Epithelial cell of esophagus (primary cell): ENCODE measurements at places on chromosomes 3 and 15.

DNA sequence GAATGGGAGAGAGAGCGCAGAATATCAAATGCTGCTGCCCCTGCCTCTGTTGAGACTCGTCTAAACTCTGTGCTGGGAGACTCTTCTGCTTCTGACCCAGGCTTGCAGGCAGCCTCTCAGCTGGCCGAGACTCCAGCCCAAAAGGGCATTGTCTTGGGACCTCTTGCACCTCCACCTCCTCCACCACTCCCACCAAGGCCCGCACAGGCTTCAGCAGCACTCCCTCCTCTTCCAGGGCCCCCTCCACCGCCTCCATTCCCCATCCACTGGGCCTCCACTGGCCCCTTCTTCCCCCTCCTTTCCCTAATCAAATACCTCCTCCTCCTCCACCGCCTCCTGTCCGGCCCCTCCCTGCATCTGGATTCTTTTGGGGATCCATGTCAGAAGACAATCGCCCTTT, 31.3 kb downstream of the GMNC start:
- no peak for DNase-seq

DNA sequence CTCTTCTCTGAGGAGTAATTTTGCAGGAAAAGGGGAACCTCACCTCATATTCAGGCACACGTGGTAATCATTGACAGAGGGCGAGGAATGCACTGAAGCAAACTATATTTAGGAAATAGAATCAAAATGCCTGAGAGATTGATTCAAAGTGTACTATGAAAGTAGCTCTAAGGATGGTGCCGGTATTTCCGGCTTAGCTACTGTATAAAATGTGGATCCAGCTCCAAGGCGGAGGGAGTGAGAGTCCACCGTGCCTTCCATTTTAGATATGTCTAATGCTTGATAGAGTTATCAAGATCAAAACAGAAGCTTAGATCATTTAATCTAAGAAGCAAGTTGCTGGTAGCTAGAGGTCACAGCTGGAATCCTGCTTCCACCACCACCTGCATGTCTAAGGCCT, 33.0 kb downstream of the GOLIM4 start:
- DNase-seq: no peak

DNA sequence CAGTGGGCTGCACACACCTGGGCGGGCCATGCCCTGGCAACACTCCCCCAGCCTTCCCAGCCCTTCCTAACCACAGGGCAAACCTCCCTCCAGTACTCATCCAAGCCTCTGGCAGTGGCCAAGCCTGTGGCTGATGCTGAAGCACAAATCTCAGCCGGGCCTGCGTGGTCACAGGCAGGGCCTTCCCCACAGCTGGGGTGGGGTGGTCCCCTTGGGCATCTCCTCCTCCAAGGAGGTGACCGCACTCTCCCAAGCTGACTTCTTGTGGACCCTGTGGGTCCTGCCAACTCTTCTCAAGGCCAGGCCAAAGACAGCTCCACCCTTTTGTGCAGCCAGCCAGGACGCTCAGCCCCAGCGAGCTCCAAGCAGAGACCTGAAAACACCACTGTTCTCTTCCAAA, 21.4 kb downstream of the GRAMD2A start:
- DNase-seq: no peak

DNA sequence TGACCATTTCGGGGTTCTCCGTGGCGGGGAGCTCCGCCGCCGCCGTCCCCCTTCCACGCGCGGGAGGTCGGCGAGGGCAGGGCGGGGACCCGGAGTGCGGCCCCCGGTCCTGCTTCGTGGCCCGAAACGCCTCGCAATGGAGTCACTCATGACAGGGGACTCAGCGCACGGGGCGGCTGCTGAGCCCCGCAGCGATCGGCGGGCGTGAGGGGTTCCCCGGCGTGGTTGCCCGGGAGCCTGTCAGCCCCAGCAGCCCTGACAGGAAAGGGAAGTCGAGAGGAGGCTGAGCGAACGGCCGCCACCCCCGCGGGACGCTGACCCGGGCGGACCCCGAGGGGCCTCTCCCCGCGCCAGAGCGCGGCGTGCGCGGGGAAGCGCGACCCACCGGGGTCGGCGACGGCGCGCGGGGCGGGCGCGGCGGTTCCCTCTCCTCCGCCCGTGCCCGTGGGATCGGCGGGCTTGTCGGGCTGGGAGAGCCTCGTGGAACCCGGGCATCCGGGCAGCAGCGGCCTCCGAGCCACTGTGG, 564 bp upstream of the PIGZ start:
- peak; percentile 34 for DNase-seq

- DNase-seq: no peak
Measured at GRCh38 chr3:9934993-9935392, 1.4 kb downstream of the CRELD1 start.

DNA sequence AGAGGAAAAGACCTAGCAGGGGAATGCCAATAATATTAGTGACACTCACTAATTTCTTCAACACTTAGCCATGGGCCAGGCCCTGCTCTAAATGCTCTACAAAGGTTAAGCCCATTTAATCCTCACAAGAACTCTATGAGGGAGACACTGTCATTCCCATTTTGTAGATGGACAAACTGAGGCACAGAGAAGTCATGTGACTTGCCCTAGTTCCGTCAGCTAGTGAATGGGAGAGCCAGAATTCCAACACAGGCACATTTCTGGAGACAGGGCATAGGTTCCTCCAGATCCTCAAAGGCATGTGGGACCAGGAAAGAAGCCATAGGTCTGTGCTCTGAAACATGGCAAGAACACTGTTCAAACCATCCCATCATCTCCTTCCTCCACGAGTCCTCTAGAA, 31.5 kb downstream of the LOXL1 start:
- DNase-seq: no peak

DNA sequence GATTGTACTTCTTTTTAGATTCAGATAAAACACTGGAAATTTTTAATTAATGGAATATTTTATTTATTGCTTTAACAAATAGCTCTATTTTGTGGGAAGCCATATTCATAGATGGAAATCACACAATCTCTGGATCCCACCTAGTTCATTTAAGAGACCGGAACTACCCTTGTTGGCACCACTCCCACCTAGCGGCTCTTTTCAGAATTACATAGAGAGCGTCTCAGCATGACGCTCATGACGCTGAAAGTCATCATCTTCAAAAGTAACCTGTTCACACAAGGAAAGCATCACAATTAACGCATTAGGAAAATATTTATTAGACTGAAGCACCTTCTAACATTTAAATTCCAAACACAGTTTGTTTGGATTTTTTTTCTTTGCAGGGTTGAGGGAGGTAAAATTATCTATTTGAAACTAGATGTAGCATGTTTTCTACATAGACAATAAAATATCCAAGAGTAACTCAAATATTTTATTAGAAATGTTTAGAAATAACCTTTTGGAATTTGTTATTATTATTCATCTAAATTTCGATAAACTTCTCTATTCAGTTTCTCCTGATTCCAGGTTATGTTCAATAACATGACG, 214.9 kb upstream of the ARRDC4 start:
- DNase-seq: peak; percentile 43

DNA sequence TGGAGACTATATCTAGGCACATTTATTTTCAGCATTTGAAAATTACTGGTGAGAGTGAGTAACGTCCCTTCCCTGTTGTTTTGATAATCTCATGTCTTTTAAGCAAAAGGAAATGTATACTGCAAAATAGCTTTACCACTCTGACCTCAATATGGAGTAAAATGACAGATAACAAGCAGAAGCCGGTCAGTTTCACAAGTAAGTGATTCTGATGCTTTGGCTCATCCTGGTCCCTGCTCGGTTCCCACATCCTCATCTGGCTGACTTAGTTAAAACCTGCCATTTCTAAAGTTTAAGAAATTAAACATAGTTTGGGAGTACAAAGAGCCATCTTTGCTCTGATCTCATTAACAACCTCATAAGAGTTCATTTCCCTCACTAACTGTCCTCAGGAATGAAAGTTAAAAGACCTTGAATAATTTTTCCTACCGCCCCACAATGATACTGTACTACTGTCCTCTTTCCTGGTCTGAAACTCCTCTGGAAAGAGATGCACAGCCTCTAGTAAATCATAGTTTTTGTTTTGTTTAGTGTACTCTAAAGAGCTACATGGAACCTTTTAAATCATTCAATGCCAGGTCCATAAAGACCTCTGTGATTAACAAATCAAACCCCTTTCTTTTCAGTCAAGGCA, 72.3 kb upstream of the ICE2 start:
- no peak for DNase-seq

DNA sequence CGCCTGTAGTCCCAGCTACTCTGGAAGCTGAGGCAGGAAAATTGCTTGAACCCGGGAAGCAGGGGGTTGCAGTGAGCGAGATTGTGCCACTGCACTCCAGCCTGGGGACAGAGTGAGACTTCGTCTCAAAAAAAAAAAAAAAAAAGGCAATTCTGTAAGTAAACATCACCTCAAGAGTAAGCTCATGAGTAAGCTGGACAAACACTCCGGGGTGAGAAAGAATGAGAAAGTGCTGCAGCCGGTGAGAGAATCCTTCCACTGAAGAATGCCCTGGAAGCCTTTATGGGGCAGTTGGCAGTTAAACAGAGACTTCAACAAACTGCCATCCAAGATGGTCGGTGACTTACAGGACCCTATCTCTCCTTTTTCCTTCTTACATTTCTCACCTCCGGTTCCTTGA, 47.5 kb downstream of the FEZF2 start:
- peak; percentile 34 for DNase-seq

GRCh38 chr15:69719527-69720240, 267.1 kb downstream of the RPLP1 start:
- no peak for DNase-seq

DNA sequence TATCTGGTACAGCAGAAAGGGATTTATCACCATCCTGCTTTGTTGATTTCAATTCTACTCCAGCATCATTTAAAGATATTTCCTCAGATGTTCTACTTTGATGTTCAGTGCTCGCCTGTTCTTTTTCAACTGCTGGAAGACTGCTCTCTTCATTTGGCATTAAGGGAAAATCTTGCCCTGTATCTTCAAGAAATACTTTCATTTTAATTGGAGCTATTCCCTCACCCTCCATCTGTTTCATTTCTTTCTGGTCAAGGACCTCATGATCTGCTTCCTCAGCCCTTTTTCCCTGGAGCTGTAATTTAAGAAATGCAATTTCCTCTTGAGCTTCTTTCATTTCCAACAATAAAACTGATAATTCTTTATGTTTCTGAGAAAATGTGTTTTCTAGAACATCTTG, 37.8 kb upstream of the HCLS1 start:
- no peak for DNase-seq

GRCh38 chr15:66729331-66729951, 27.4 kb downstream of the SMAD6 start:
- DNase-seq: no peak

DNA sequence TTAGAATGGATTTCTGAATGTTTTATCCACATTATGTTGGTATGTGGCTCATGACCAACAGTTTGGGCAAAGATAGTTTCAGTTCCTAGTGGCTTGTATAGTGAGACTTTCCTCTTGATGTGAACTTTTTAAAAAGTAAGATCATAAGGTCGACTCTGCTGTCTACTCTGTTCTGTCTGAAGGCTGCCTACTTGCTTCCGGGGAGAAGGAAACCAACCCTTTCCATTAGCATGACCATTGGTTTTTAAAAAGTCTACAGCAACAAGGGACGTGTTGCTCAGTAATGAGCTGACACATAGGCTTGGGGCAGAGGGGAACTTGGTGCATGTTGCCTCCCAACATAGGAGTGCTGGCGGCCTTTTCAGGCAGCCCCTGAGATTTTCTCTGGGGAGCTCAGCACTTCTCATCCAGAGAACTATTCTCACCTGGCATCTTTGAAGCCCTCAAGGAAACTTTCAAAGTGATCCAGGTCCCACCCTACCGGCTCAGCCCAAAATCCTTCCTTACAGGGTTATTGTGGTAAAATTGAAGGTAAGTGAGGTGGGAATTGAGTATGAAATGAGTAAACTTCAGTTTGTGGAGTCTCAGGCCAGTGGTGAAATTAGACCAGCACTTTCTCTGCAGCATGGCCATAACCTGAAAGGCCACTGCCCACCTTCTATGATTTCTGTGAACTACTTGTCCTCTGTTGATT, 30.6 kb downstream of the PSMD6 start:
- no peak for DNase-seq

- DNase-seq: no peak
Measured at GRCh38 chr3:16423947-16424673, 89.4 kb downstream of the RFTN1 start.

GRCh38 chr15:68374168-68374745, 57.7 kb downstream of the ITGA11 start:
- DNase-seq: no peak

- no peak for DNase-seq
Measured at GRCh38 chr3:123723070-123723469, 138.2 kb upstream of the HACD2 start.

- DNase-seq: peak; percentile 46
Measured at GRCh38 chr15:63791228-63791627, 42.5 kb downstream of the HERC1 start.

DNA sequence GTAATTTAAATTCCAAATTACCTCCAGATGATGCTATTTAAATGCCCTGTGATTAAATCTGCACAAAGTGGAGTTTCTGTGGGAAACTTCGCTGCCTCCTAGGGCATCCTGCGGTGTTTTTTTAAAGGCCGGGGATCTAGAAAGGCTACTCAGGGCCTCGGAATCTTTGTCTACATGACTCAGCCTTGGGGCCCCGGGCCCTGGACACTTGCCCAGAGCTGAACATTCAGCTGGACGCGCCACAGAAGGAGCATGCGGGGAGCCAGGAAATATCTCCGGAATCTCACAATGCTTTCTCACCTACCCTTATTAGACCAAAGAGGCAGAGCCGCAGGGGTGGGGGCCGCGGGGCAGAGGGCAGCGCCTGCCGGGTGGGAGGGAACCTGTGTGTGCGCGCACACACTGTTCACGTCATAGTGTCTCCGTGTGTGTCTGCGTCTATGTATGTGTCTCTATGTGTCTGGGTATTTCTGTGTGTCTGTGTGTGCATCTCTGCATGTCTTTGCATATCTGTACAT, 145.5 kb upstream of the TPM1 start:
- peak; percentile 98 for DNase-seq

GRCh38 chr15:77623755-77624524, 8.8 kb downstream of the LINGO1 start:
- DNase-seq: no peak

DNA sequence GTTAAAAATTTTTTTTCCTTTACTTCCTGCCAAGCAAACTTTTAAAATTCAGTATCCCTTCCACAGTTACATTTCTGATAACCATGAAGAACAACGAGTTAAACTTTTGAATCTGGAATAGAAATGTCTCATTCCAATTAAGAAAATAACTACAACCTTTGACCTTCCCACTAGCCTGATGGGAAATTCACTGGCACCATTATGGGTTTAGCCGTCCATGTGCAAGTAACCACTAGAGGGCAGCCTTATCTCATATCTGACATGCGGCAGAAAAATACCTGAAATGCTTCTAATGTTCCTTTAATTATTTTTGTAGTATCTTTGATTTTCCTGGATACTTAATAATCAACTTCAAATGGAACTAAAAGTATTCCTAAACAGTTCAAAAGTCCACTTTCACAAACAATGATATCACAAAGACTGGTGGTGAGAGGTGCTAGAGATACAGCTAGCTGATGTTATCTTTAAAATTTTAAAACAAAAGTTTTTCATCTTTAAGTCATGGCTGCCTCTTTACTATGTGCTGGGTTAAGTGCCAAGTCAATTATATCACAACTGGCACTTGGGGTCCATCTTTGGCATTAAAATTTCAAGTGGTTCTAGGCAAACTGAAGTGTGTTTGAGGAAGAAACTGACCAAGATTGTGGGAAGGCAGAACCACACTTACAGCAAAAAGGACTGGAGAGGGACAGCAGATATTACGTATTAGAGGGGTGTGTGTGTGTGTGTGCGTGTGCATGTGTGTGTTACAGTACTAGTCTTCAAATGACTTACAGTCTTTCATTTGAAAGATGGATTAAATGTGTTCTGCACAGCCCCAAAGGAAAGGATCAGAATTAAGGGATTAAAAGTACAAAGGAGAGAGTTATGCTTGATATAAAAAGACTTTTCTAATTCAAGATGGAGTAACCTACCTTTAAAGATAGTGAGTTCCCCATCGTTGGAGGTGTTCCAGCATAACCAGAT, 107.1 kb upstream of the ICE2 start:
- DNase-seq: peak; percentile 77
